SK-MEL-5 (cell line): ENCODE measurements at places on chromosomes 13 and 19. TPM values are rescaled to one million over a fixed set of nuclear protein-coding genes. Genes with fewer than 3 reads are reported as not detected.

Gene RFPL4A
- total RNA-seq: not detected in 2 replicates

Gene PTGER1
- not detected in 2 replicates for total RNA-seq

Gene RANBP3
- 26.7 and 35.7 TPM in 2 replicates for total RNA-seq

Gene CGB2
- not detected in 2 replicates for total RNA-seq

Gene C19orf18
- total RNA-seq: not detected in 2 replicates

Gene ATXN8OS
- total RNA-seq: not detected in 2 replicates

Gene LAIR2
- total RNA-seq: not detected in 2 replicates

Gene ZNF565
- 1.7 and 2.6 TPM in 2 replicates for total RNA-seq

Gene SYNE4
- not detected in 2 replicates for total RNA-seq

Gene CDX2
- total RNA-seq: 2.5 and 4.4 TPM in 2 replicates

DNA sequence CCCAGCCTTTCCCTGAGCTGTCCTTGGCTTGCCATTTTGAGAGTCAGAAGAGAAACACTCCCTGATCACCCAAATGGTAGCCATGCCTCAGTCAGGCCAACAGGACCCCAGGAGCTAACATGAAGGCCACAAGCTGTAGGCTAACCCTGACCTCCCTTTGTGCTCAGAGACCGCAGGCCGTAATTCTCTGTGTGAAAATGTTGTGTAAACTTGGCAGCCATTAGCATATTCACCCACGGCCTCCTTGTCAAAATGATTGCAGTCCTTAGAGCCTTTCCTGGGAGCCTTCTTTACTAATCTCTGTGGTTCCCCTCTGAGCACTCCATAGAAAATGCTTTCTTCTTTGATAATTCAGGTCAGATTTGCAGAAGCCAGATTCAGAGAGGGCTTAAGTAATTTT lies 418.9 kb downstream of the COG6 start:
- DNase-seq: no peak

DNA sequence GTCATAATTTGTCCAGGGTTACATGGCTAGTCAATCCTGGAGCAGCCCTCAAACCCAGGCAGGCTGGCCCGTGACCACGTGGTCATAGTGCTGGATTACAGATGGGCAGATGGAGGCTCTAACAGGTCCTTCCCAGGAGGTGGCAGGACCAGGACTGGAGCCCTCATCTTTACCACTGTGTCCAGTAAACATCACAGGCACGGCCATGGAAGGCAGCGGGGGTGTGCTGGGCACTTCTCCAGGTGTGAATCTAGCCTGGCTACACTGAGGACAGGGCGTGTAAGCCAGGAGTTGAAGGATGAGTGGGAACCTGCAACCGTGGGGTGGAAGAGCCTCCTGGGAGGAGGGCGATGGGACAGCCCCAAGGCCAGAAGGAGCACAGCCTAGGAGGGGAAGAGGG lies 6.1 kb downstream of the CIC start:
- DNase-seq: no peak

DNA sequence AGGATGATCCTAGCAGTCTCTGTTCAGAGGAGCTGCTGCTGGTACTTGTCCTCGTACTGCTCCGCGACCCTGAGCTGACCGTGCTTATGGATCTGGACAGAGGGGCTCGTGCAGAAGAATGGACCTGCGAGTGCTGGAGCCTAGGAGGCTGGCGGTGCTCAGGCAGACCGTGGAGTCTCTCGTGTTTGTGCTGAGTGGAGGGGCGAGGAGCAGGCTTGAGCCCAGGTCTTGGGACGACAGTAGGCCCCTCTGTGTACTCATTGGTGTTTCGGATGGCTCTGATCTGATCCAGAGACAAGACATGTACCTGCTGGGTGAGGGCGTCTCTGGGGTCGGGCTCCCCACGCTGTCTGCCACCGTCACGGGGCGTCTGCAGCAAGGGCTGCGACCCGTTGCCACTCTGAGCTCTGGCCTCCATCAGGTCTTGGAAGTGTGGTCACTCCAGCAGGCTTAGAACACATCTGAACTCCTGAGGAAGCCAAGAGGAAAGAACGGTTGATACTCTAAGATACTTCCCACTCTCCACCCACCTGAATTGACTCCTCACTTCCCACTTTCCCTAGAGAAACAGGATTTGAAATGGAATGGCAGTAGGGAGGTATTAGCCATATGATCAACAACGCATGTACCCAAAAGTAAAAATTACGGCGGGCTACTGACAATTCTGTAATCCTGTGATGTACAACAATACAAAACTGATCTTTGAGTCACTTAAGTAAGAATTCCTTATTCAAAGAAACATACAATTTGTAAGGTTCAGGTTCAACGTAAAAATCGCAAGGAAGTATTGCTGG lies 3.4 kb downstream of the SPRY2 start:
- DNase-seq: peak; percentile 41

- peak; percentile 47 for DNase-seq
These were observed 84.5 kb downstream of the LRRC63 start for GRCh38 chr13:46296115-46296822.

DNA sequence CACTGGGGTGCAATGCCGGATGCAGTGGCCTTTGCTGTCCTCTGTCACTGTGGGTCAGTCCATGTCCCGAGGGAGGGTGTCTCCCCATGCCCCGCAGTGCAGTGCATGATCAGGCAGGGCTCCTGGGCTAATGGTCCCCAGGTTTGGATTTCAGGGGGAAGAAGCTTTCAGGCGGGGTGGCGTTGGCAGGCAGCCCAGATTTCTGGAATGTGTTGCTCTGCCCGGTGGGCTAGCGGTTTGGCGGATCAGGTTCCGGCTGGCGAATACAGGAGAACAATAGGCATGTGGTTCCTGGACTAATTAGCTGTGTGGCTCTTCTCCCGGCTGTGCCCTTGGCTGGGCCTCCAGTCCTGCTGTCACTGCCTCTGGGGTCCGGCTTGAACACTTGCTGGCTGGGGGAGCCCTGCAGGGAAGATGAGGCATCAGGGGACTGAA lies 141.3 kb downstream of the FGF9 start:
- no peak for DNase-seq

- DNase-seq: no peak
These were observed 41.8 kb downstream of the EFNB2 start for GRCh38 chr13:106493533-106494220.

- DNase-seq: no peak
These were observed 352.5 kb downstream of the DNAJC15 start for GRCh38 chr13:43375797-43376465.

DNA sequence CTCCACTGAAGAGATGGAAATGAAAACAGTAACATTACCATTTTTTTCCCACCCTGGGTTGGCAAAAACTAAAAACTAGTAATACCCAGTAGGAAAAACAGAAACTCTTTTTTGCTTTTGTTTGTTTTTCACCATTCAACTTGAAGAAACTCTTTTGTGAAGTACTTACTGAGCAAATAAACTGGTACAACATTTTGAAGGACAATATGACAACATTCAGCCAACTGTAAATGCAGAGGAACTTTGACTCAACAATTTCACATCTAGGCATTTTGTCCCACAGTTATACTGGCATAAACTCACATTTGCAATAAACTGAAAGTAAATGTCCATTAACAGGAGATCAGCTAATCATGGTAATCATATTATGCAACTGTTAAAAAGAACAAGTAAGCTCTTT lies 152.5 kb downstream of the RNF17 start:
- DNase-seq: no peak

DNA sequence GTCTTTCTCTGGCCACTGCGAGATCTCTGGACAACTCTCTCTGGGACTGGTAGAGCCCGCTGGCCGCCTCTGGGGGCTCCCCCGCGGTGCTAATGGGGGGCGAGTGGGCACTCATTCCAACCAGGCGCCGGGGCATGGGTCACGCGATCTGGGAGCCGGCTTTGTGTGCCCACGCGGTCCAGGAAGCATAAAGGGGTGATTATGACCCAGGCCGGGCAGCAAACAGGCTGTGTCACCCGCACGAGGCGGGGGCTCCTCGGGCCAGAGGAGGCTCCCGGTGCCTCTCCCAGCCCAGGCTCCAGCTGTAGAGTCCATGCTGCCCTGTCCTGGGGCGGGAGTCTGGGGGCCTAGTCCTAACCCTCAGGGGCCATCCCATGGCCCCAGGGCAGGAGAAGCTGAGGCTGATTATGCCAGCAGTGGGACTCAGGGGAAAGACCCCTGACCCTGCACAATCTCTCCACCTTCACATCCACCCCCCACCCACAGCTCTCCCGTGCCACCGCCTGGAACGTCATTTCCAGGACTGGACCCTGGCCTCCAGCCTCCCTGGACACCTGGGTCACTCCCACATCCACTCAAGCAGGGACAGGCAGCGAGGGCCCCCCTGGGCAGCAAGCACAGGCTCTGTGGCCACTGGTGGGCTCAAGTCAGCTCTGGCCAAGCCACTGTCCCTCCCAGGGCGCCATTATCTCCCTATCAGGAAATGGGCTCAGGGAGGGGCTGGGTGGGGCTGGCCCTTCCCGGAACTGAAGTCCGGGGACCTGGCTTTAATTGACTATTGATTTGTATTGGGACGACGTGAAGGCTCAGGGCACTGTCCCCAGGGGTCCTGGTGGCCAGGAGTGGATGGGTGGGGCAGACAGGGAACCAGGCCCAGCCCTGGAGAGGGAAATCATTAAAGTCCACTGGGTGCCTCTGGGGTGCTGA lies 50.0 kb downstream of the PTPRS start:
- DNase-seq: peak; percentile 70

DNA sequence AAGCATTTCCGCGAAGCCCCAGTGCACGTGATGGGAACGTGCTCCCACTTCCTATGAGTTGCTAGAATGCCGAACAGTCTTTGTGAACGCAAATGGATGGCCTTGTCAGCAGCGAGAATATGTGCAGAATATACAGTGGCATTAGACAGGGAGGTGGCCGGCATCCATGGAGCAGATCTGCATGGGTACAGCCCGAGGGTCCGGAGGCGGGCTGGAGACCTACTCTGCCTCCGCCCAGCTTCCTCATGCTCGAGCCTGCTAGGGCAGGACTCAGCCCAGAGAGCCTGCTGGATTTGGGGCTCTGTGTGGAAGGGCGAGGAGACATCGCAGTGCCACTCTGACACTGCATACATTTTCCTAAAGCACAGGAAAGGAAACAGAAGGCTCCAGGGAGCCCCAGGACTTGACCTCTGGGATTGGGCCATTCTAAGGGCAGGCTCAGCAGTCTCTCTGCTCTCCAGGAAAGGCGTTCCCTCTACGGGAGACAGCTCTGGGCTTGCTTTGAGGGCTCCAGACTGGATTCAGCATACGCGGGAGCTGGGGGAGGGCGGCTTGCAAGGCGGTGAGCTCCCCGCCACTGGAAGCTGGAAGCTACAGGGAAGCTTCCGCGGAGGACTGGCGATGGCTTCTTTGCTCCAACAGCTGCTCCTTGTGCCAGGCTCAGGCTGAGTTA lies 55.9 kb upstream of the UQCRFS1 start:
- DNase-seq: no peak

DNA sequence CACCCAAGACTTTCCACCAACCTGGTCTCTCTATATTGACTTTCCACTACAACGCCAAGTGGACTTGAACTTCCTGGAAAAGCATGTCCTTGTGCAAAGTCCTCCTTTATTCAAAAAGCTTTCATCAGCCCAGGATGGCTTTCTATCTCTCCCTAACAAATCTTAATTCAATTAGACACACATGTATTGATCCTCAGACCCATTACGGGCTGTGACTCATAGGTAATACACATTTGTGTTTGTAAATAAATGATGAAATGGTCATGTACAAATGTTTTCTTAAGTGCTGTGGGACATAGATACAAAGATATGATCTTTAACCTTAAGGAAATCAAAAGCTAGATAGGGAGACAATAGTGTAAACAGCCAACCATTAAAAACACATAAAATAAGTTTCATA lies 1189.7 kb downstream of the EFNB2 start:
- no peak for DNase-seq

DNA sequence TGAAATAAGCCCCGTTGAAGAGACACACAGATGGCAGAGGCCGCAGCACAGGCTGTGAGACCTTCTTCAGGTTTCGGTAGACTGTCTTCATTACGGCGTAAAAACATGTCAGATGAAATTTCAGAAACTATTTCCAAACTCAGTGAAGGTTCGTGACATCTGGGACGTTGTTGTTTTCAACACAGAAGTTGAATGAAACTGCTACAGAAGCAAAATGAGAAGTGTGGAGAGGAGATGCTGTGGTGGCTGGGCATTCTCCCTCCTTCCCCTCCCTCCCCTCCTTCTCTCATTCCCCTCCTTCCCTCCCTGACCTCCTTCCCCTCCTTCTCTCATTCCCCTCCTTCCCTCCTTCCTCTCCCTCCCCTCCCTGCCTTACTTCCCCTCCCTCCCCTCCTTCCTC lies 113.6 kb downstream of the ATP11A start:
- DNase-seq: no peak

GRCh38 chr19:355134-355533 lies 10.5 kb upstream of the MIER2 start:
- no peak for DNase-seq

- no peak for DNase-seq
These were observed 7.9 kb downstream of the HNRNPL start for GRCh38 chr19:38841787-38842438.

DNA sequence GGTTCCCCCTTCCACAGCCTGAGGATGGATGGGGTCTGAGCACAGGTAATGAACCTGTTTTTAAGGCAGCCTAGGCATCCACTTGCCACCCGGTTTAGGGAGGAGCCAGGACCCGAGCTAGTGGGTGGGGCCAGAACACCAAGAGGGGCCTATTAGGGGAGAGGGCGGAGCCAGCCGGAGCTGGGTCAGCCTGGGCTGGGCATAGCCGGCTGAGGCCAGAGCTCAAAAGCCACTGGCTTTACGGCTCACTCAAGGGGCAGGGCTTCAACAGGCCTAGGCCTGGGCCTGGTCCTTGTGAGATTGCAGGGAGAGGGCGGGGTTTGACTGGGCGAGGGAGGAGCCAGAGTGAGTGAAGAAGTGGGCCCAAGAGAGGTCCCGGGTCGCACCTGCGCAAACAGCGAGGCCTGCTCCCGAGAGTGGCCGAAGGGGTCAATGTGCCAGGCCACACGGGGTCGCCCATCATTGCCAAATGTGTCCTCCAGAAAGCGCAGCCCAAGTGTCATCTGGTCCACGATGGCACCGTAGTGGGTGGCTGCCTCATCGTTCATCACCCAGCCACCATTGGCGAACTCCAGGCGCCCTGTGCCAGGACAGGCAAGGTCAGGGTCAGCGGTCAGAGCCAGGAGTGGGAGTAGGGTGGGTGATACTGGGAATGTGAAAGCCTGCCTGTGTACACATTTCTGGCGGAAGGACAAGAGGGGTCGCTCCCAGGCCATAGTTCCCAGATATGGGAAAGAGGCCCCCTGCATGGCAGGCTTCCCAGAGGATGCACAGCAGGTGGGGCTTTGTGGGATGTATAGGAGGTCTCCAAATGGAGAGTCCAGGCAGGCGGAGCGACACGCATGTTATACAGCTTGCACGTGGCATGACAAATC lies 1.9 kb downstream of the MAN2B1 start:
- peak; percentile 34 for DNase-seq

DNA sequence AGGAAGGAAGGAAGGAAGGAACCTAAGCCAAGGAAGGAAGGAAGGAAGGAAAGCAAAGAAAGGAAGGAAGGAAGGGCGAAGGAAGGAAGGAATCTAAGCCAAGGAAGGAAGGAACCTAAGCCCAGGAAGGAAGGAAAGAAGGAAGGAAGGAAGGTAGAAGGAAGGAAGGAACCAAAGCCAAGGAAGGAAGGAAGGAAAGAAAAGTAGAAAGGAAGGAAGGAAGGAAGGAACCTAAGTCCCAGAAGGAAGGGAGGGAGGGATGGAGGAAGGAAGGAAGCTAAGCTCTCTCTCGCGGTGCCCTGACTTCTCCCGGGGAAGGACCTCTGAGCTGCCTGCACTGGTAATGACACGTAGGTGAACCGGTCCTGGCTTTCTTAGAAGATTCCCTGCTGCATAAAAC lies 1.3 kb upstream of the RUBCNL start:
- DNase-seq: no peak

GRCh38 chr19:28235606-28236125 lies 977.3 kb downstream of the UQCRFS1 start:
- DNase-seq: no peak
